ENCODE measurements at places on chromosomes 6 and 20.

DNA sequence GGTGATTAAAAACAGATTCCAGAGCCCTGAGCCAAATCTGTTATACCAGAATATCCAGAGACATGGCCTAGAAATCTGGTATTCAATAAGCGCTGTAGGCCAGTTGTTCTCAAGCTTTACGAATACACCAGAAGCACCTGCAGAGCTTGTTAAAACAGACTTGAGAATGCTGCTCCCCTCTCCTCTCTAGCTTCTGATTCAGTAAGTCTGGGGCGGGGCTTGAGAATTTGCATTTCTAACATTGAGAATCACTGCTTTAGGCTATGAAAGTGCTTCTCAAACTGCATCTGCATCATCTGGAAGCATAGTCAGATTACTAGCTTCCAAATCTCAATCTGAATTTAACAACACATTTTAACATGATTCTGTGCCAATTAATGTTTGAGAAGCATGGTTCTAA lies 20.5 kb upstream of the MAN1A1 start:
- DNase-seq: no peak

GRCh38 chr6:142685852-142686506 lies 259.0 kb downstream of the HIVEP2 start:
- DNase-seq: peak; percentile 3

DNA sequence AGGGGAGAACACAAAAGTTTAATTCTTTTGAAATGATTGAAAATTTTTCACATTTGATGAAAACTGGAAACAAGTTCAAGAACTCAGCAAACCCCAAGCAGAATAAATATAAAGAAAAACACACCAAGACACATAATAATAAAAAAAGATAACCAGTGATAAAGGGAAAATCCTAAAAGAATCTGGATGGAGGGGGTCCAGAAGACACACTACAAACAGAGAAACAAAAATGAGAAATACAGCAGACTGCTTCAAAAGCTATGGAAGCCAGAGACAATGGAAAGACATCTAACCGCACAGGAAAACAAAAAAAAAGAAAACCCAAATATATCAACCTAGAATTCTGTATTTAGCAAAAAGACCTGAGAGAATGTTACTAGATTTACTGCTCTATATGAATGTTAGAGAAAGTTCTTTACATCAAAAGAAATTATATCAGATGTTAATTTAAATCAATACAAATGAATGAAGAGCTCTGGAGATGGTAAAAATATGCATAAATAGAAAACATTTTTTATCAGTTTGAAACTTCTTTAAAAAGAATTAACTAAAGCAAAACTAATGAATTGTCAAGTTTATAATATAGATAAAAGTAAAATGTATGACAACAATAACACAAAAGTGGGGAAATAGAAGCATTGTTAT lies 310.7 kb upstream of the PREP start:
- DNase-seq: no peak

DNA sequence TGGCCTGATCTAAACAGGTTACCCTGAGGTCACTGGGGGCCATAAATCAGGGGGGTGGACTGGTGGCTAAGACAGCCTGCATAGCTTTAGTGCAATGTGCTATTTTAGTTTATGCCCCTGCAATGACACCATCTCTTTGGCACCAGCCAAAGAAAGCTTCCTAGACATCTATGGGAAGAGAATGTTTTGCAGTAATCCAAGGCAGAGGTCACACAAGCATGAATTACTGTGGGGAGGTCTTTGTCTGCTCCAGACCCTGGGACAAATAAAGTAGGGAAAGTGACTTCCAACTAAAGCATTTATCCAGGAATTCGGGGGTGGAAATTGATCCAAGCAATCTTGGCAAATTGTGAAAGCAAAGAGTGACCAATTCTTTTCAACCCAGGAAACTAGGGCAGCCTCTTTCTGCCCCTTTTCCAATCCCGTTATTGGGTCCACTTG lies 5.3 kb downstream of the RIPOR2 start:
- DNase-seq: no peak

DNA sequence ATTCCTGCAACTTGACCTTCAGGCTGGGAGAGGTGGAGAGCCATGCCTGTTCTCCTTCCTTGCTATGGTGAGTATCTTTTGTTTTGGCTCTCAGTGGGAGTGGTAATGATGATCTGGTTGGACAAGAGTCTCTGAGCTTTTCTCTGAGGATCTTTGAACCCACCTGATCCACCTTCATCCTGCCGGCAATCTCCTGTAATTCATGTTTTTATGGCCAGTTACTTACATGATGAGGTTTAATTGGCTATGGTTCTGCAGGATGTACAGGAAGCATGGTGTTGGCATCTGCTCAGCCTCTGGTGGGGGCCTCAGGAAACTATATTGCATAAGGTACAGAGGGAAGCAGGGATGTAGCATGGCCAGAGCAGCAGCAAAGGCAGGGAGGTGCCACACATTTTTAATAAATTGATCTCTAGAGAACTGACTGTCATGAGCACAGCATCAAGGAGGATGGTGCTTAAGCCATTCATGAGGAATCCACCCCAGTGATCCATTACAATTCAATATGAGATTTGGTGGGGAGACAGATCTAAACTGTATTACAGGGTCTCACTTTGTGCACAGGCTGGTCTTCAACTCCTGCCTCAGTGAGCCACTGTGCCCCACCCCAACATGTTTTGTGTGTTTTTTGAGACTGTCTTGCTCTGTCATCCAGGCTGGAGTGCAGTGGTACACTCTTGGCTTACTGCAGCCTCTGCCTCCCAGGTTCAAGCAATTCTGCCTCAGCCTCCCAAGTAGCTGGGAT lies 10.0 kb downstream of the HSPA1B start:
- no peak for DNase-seq

GRCh38 chr6:21752054-21752811 lies 158.7 kb downstream of the SOX4 start:
- DNase-seq: no peak

- no peak for DNase-seq
Observed at GRCh38 chr20:13344671-13345070, 123.6 kb downstream of the ISM1 start.

- no peak for DNase-seq
Observed at GRCh38 chr20:23002276-23002675, 32.8 kb upstream of the SSTR4 start.

GRCh38 chr6:29376003-29376402 lies 912 bp upstream of the OR12D3 start:
- no peak for DNase-seq

- no peak for DNase-seq
Observed at GRCh38 chr6:86683132-86683908, 254.0 kb upstream of the HTR1E start.

Data from CD4-positive, alpha-beta T cell treated with Interleukin-1 beta for 1 hour (primary cell).